CD4-positive, alpha-beta T cell treated with Interleukin-15 for 1 hour (primary cell): ENCODE measurements at places on chromosomes 6 and 20.

- no peak for DNase-seq
These were observed 345.3 kb upstream of the ZFP64 start for GRCh38 chr20:52536841-52537400.

- DNase-seq = no peak
These were observed 30.9 kb downstream of the PSMG4 start for GRCh38 chr6:3289664-3290055.

DNA sequence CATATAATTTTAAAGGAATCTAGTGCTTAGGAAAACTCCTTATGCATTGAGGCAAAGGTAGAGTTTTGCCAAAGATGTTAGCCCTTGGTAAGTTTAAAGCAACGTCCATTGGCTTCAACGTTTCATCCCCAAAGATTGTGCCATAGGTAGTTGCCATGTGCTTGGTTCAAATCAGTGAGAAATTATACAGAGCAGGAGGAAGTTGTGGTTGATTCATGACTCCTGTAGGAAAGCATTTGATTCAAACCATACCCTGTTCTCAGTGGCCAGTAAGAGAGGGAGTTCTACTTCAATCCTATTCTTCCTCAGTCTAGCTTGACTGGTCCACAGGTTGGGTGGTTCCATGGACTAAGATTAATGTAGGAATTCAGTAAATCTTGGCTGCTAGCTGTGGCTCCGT is 535.6 kb downstream of the QKI start:
- DNase-seq = no peak

DNA sequence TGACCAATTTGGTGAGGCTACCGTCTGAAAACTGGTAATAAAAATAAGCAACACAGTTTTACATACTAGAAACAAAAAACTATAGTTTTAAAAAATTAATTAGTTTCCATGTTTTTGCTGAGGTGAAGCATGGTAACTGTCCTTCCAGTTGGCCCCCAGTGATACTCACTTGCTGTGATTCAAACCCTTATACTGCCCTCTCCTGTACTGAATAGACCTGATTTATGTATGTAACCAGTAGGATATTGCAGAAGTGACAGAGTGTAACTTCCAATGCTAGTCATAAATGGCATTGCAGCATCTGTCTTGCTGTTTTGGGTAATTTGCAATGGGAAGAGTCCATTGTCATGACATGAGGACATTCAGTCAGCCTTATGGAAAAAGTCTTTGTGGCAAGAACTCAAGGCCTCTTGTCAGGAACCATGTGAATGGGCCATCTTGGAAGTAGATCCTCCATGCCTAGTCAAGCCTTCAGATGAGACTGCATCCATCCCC is 8.9 kb upstream of the CHD6 start:
- no peak for DNase-seq

- no peak for DNase-seq
These were observed 357.1 kb upstream of the HSF2 start for GRCh38 chr6:122042380-122042779.

- DNase-seq = no peak
These were observed 172.5 kb upstream of the C6orf118 start for GRCh38 chr6:165481921-165482320.

DNA sequence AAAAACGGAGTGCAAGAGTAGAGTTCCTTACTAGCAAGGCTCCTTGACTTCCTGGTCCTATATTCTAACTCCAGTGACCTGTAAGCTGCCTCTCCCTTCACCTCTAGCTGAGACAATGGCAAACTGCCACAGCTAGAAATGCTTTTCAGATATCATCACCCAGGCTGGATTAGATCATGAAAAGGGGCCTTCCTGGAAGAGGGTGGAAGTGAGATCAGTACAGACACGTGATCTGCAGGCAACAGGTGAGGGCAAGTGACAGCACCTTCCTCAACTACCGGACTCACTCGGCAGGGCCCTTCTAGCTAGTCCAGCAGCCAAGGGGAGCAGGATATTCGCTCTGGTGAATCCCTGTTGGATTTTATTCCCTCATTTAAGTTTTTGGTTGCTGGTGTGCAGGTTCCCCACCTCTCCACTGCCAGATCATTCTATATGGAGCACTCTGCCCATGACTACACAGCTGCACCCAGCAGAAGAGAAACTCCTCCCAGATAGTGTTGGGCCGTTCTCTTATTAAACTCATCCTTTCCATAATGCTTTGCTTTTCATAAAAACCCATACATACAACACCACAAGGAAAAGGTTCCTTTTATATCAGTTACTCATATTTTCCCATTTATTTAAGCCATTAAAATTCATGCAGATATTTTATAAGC is 26.4 kb upstream of the FAM83C start:
- DNase-seq = no peak

- DNase-seq = no peak
These were observed 243.2 kb downstream of the ANKRD60 start for GRCh38 chr20:57985278-57985677.

DNA sequence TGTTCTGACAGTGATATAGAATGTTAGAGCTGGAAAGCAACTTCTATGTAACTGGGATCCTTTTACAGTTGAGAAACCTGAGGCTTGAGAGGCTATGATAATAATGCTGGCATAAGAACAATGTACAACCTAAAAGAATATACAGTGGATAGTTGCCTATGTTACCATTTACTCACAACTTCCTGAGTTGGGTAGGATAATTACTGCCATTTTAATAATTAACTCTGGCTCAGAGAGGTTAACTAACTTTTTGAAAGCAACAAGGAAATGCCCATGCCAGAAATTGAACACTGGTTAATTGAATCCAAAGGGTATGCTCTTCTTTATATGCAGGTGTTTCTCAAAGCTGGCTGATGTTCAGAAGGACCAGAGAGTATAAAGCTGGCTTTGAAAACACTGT is 530.7 kb upstream of the MAP3K7 start:
- DNase-seq = no peak

DNA sequence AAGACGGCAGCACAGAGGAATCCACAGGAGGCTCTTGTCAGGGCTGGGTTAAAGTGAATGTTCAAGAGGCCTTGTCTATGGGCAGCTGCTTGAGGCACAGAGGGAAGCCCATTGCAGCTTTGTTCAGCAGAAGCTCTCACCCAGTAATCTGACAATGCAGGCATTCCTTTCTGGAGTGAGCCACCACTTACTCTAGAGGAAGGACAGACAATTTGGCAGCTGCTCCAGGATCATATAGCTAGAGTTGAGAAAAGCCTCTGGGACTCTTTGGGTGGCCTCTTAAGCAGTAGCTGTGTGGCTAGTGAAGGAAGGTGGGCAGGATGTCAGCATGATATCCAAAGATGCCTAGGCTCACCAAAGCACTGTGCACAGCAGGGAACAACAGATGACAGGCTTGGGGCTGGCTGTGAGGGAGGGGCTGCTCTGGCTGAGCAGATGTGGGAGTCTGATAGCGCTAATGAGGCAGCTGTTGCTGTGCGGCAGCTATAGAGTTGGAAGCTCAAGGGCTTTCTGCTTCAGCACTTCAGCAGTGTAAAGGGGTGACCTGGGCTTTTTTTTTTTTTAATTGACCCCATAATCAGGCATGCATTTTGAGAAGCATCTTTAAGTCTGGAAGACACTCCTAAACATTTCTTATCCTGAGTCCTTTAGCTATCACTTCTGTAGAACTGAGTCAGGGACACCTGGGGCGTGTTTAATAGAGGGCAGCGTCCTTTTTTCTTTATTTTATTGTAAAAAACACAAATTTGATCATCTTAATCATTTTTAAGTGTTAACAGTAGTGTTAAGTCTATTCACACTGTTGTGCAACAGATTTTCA is 27.2 kb downstream of the CMTR1 start:
- DNase-seq = no peak

GRCh38 chr6:44733868-44734267 is 346.4 kb downstream of the CDC5L start:
- DNase-seq = no peak

DNA sequence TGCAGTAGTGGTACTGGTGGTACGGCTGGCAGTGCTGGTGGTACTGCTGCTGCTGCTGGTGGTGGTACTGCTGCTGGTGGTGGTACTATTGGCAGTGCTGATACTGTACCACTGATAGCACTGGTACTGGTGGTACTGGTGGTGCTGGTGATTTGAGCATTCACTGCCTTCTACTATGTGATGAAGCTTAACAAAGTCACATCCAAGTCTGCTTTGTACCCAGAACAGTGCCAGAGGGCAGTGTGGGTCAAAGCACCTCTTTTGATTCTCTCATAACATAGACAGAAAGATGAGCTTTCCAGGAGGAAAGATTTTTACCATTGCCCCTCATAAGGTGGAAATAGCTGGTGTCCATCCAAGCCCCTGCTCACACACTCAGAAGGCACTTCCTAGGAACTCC is 48.7 kb downstream of the ANKRD6 start:
- DNase-seq = no peak
